ENCODE measurements at places on chromosomes 4 and X.

- DNase-seq, result no peak
These were observed 41.6 kb upstream of the LAS1L start for GRCh38 chrX:65576160-65576559.

GRCh38 chrX:88604433-88605221, 142.4 kb upstream of the CPXCR1 start:
- no peak for DNase-seq

GRCh38 chr4:140222171-140222570, 68.2 kb upstream of the MAML3 start:
- no peak for DNase-seq

GRCh38 chr4:81631958-81632441, 160.3 kb upstream of the RASGEF1B start:
- DNase-seq, result peak; percentile 36

DNA sequence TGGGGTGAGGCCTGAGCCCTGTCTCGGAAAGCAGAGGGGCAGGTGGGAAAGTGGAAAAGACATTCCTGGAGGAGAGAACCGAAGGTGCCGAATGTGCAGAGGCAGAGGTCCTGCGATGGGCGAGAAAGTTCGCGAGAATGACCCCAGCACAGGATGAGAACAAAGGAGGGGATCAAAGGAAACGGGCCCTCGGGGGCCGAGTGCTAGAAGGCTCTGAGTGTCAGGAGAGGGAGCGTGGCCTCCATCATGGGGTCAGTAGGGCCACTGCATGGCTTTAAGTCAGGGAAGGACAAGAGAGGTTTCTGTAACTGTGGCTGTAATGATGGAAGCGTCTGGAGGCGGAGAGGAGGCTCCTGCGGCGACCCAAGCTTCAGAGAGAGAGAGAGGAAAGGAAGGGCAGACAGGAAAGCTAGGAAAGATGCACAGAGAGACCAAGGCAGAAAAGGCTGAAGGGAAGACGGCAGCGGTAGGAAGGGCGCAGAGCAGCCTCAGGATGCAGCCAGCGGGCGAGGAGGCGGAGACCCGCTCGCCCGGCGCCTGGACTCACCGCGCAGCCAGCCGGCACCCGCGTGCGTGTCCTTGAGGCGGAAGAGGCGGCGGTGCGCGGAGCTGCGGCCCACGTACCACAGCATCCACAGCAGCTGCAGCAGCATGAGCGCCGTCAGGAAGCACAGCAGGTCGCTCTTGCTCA, 669 bp downstream of the OTOP1 start:
- DNase-seq, result no peak

DNA sequence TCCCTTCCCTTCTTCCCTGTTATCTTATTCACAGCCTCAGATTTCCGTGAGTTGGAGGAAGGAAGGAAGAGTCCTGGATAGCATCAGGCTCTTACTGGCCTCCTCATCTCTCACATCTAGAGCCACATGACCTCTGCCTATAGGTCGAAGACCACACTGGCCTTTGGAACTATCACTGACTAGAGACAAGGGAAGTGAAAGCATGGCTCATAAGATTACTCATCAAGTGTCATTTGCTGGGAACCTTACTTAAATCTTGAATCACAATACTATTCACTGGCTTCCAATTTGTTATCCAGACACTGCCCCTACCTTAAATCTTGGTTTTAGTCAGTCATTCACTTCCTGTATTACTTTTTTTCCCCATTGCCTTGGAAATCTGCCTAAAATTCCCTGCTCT, 61.6 kb upstream of the MTMR8 start:
- no peak for DNase-seq

- no peak for DNase-seq
These were observed 17.7 kb downstream of the MND1 start for GRCh38 chr4:153362184-153362583.

DNA sequence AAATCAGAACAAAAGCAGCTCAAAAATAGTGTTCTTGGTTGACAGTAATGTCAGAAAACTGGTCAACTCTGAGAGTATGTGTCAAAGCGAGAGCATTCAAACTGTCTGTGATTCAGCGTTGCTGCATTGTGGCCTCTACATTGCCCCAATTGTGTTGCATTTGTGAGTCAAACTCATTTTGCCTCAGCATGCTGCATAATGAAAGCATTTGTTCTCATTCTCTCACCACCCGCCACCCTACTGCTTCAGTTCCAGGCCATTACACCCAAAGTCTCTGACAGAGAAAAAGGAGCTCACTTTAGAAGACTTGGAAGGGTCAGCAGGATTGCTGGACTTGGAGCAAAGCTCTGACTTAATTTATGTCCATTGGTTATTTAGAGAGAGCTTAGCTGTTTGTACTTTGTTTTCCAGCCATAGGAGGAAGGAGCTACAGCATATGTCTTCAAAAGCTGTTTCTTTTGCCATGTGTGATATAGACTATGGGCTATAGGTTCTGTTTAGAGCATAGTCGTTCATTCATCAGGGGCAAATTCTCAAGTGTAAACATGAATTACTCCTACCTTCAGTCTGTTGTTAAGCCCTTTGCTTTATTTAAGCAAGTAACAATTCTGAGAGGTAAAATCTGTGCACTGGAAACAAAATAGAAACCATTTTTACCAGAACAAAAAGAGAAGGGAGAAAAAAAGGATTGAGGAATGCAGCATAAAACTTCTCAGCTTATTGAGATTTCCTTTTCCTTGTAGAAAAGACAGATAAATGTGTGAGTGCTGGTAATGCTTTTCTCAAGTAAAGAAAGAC, 153.4 kb upstream of the ANK2 start:
- DNase-seq, result no peak

Measured in NCI-H345 (cell line).